H9 (cell line): ENCODE measurements at places on chromosomes 7 and 10.
A peak's percentile ranks its signal among the peaks of the same experiment; 100 is the strongest.

- no peak for DNase-seq
Observed at GRCh38 chr7:24466168-24466768, 107.0 kb upstream of the PALS2 start.

DNA sequence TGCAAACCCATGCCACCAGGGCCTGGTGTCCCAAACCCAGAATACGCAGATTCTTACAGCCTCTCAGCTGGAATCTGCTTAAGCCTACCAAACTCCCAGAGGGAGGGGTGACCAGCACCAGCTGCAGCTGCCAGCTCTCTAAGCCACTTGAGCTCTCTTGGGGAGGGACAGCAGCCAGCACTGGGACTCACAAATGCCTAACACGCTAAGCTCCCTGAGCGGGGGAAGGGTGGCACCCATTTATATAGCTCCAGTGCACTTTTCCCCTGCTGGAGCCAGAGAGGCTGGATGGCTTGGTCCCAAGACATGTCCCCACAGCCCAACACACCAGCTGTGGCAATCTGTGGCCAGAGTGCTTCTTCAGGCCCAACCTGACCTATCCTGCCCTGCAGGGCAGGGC is 326.8 kb upstream of the NRG3 start:
- DNase-seq = peak; percentile 24

DNA sequence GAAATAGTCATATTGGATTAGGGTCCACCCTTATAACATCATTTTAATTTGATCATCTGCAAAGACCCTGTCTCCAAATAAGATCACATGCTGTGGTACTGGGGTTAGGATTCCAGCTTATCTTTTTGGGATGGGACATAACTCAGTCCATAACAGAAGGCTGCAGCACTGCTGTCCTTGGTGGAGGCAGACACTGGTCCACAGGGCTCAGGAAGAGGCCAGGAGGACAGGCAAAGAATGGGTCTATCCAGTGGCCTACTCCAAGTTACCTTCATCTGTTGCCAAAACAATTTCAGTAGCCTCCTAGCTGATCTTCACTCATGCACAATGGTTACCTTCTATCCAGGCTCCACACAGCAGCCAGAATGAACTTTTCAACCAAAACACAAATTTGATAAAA is 387.0 kb downstream of the GRID1 start:
- no peak for DNase-seq

DNA sequence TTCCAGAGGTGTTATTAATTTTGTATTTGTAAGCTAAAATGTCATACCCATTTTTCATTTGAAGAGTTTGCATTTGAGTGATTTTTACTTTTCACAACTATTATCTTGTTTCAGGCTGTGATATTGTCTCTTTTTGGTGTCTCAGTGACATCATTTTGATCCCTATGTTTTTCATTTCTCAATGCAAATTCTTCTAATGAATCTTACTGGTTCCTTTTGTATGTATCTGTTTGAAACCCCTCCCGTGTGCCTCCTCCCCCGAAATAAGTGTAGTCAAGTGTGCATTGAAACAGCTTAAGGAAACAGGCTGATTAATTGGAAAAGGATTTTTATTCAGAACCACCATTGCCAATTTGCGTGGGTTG is 77.8 kb downstream of the SHH start:
- DNase-seq = no peak

DNA sequence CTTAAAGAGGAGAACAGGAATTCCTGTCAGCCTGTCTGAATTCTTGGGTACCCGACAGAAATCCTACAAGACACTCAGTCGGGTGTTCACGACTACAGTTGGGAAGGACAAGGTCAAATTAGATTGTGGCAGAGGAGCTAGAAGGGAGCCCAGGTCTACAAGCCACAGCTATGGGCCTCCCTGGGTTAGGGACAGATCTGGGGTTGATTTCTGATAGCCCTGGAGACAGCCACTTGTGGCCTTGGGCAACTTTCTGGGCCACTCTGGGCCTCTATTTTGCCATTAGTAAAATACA is 39.7 kb upstream of the ANTXRL start:
- DNase-seq = peak; percentile 8
